Activated T-helper 2 cell treated with anti-CD3 and anti-CD28 coated beads, Interferon-gamma antibody, Interleukin-2, Interleukin-4, amounts not matched to agents 10 μg/mL and 5 μg/mL and 100 μg/mL, durations not matched to agents 14 hours and 24 hours and 36 hours (primary cell): ENCODE measurements at places on chromosomes 1 and 21. TPM values are rescaled to one million over a fixed set of nuclear protein-coding genes. Genes with fewer than 3 reads are reported as not detected.

DNA sequence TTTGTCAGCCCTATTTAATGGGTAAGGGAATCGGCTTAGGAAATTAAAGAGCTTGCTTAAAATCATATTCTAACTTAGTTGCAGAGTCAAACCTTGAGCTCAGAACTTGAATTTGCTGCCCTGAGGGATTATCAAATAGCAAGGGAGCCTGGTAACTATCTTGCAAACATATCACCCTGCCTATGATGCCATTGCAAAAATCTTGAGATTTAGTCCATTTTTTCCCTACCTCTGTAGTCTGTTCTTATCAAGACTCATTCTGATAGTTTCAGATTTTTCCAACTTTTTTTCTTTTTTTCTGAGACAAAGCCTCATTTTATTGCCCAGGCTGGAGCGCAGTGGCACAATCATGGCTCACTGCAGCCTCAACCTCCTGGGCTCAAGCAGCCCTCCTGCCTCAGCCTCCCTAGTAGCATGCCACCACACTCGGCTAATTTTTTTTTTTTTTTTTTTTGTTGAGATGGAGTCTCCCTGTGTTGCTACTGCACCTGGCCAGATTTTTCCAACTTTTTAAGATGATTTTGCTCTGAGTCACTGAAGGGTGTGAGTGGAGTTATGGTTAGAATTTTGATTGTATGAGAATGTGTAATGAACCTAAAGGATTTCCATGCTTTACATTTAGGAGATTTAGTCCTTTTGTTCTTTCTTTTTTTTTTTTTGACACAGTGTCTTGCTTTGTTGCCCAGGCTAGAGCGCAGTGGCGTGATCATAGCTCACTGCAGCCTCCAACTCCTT, 12.2 kb downstream of the SARS1 start:
- peaks cover 10% of the 10 kb centered on the region for H3K4me1 ChIP-seq
- H3K36me3 ChIP-seq = peaks cover 66% of the 10 kb centered on the region
- H3K27ac ChIP-seq = peak overlapping the region; percentile 19

SPOCD1 gene
- total RNA-seq = 0.07 TPM in 1 of 2 replicates, not detected in the other

DNA sequence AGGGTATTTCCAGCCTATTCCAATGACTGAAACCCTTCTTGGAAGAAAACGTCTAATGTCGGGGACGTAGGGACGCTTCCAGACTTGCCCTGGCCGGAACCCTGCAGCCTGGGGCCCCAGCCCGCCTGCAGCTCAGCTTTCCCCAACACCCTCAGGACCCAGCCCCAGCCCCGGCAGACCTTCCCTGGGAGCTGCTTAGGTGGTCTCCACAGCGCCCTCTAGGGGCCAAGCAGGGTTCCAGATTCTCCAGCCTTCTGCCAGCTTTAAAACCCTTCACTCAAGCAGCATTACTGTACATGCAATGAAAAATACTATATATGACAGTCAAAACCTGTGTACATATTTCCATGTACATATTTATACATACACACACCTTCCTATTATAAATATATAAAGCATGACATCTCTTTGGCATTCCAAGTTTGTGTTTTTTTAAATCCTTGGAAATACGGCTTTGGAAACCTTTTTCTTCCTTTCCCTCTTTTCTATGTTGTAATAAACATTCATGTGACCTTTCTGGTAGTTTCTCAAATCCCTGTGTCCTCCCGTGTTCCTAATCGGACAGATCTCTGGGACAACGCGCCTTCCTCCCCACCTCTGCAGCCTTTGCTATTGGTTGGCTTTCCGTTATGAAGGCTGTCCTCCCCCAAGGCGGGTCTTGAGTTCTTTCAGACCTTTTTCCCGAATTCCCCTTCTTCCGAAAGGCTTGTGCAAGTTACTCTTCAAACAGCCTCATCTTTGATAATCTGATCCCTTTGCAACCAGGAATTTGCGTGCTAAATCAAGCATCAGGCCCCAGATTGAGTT, 60.3 kb downstream of the STUM start:
- DNase-seq = peak; percentile 49
- H3K27ac ChIP-seq = no peak overlapping the region

DNA sequence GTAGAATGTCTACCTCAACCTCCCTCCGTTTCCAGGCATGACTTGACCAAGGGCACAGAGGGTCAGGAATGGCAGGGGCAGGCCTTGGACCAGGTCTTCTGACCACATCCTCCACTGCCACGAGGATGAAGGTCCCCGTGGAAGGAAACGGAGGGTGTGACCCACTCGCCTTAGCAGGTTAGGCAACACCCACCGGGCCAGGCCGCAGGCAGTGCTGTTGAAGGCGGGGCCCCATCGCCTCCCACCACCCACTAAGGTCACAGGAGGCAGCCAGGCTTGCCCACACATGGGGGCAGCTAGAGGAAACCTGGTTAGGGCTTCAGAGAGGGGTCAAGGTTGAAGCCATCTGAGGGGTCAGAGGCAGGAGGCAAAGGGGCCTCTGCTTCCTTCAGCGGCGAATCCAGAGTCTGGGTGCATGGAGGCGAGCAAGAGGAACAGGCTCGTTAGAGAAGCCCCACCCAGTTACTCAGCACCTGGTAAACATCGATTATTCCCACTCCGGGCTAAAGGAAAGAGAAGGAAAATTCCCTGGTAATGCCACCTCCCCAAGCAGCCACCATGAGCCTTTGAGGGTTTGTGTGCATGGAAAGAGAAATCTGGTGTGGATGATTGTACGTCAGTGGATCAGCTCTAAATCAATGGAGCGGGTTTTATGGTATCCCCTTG, 37.0 kb downstream of the RIPK4 start:
- H3K4me1 ChIP-seq = no peaks in the 10 kb centered on the region
- DNase-seq = no peak
- peaks cover 34% of the 10 kb centered on the region for H3K27me3 ChIP-seq
- H3K36me3 ChIP-seq = no peaks in the 10 kb centered on the region
- no peak overlapping the region for H3K27ac ChIP-seq
- H3K4me3 ChIP-seq = no peak overlapping the region

NLRP3 gene
- 0.09 and 0.30 TPM in 2 replicates for total RNA-seq

DNA sequence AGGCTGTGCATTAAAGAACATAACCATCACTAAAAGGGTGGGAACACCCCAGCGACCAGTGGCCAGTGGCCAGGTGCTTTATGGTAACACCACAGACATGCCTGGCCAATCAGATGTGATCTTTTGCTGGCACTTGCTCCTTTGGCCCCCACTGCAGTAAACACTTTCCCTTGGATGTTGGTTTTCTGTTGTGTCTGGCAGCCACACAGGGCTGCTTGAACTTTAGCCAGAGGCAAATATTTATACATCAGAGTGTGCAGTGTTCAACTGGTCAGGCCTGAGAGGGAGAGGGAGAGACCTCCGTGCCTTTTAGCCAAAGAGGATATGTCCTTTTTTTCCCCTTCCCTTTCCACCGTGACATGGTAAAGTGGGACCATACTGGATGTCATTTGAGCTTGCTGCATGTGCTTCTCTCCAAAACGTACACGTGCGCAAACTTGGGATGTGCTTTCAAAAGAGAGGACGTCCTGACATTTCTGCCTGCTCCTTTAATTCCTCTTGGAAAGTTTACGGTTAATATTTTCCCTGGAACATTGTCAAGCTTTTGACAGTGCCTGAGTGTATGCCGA, 101.2 kb downstream of the NFIA start:
- no peak overlapping the region for H3K27ac ChIP-seq
- H3K27me3 ChIP-seq = peaks cover 5% of the 10 kb centered on the region
- no peak for DNase-seq
- H3K36me3 ChIP-seq = no peaks in the 10 kb centered on the region
- no peak overlapping the region for H3K4me3 ChIP-seq

- H3K4me1 ChIP-seq = peaks cover 11% of the 10 kb centered on the region
- H3K27me3 ChIP-seq = no peaks in the 10 kb centered on the region
- H3K36me3 ChIP-seq = peaks cover 37% of the 10 kb centered on the region
- no peak for DNase-seq
- H3K27ac ChIP-seq = no peak overlapping the region
- no peak overlapping the region for H3K4me3 ChIP-seq
These were observed 32.9 kb downstream of the KIAA1614 start for GRCh38 chr1:180945551-180945950.

DNA sequence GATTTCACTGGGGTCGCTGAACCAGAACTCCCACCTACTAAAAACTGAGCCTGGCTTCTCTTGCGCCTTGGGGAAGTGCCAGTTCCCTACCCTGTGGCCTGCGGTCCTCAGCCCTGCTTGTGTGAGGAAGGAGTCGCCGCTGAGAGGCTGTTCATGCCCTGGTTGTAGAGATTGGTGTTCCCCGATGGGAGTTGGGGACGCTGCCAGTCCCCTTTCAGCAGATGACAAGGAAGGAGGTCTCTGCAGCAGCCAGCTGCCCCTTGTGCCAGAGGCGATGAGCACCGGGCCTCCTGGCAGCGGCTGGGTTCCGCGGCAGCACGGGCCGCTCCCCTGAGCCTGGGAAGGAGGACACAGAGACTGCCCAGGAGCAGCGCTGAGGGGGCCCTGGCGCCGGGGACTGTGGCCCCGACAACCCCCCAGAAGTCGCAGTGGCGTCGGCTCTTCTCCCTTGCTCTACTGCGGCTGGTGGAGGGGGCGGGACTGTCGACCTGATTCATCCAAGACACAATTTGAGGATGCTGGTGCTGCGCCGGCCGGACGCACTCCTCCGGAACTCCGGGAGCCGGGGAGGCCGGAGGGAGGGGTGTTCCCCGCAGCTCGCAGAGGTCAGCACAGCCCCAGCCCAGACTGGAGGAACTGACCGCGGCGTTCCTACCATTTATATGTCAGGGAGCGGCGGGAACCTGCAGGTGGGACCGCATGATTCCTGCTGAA, 12.0 kb upstream of the ADORA3 start:
- peak overlapping the region; percentile 9 for H3K4me3 ChIP-seq
- H3K36me3 ChIP-seq = no peaks in the 10 kb centered on the region
- peak overlapping the region; percentile 42 for H3K27ac ChIP-seq
- H3K27me3 ChIP-seq = no peaks in the 10 kb centered on the region

DNA sequence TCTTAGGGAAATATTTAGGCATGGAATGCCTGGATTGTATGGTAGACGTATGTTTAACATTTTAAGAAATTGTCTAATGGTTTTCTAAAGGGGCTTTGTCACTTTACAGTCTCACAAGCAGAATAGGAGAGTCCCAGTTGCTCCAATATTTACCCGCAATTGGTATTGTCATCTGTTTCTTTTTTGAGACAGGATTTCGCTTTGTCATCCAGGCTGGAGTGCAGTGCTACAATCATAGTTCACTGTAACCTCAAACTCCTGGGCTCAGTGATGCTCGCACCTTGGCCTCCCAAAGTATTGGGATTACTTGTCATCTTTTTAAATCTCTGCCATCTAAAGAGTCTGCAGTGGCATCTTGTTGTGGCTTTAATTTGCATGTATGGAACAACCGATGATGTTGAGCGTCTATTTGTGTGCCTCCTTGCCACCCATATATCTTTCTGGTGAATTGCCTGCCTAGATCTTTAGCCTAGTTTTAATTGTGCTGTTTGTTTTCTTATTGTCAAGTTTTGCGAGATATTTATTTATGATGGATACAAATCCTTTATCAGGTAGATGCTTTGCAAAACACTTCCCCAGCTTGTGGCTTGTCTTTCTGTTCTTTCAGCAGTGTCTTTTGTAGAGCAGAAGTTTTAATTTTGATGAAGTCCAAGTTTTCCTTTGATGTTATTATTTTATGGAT, 32.0 kb upstream of the EDARADD start:
- no peaks in the 10 kb centered on the region for H3K36me3 ChIP-seq
- no peaks in the 10 kb centered on the region for H3K4me1 ChIP-seq
- H3K27ac ChIP-seq = no peak overlapping the region
- DNase-seq = no peak
- H3K4me3 ChIP-seq = no peak overlapping the region
- peaks cover 13% of the 10 kb centered on the region for H3K27me3 ChIP-seq

GRCh38 chr1:246417152-246417812, 89.8 kb downstream of the SMYD3 start:
- H3K4me3 ChIP-seq = no peak overlapping the region
- no peak overlapping the region for H3K27ac ChIP-seq
- H3K27me3 ChIP-seq = no peaks in the 10 kb centered on the region
- no peak for DNase-seq
- H3K4me1 ChIP-seq = peaks cover 15% of the 10 kb centered on the region

RAB3B gene
- total RNA-seq = 0.07 and 0.09 TPM in 2 replicates

DNA sequence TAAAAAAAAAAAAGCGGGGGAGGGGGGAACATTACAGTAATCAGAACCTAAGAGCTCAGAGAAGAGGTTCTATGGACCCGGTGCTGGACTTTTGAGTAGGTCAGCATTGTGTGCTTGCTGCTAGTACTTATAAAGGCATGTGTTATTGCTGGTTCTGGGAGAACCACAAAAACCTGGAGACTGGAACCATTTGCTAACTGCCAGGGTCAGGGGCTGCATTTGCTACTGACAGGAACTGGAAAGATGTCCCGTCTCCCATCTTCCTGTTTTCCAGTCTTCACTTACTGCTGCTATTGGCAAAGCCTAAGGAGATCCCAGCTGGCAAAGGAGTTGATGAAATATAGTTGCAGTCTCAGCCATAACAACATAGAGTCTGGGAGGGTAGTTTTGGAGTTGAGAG, 4.3 kb downstream of the RNF2 start:
- no peak overlapping the region for H3K4me3 ChIP-seq
- H3K4me1 ChIP-seq = peaks cover 20% of the 10 kb centered on the region
- H3K36me3 ChIP-seq = peaks cover 10% of the 10 kb centered on the region
- H3K27ac ChIP-seq = no peak overlapping the region
- no peak for DNase-seq

- H3K36me3 ChIP-seq = no peaks in the 10 kb centered on the region
- peaks cover 2% of the 10 kb centered on the region for H3K4me1 ChIP-seq
- H3K4me3 ChIP-seq = no peak overlapping the region
- peaks cover 9% of the 10 kb centered on the region for H3K27me3 ChIP-seq
- no peak overlapping the region for H3K27ac ChIP-seq
- no peak for DNase-seq
These were observed 45.5 kb downstream of the LPAR3 start for GRCh38 chr1:84847253-84848250.

SPRR2B gene
- not detected in 2 replicates for total RNA-seq

GRCh38 chr1:76635784-76636183, 231.5 kb upstream of the ST6GALNAC5 start:
- DNase-seq = no peak
- no peak overlapping the region for H3K4me3 ChIP-seq
- no peaks in the 10 kb centered on the region for H3K36me3 ChIP-seq
- no peaks in the 10 kb centered on the region for H3K4me1 ChIP-seq
- H3K27ac ChIP-seq = no peak overlapping the region

GRCh38 chr21:16196001-16196400, 466.2 kb downstream of the USP25 start:
- H3K27ac ChIP-seq = no peak overlapping the region
- no peaks in the 10 kb centered on the region for H3K36me3 ChIP-seq
- DNase-seq = no peak
- peaks cover 8% of the 10 kb centered on the region for H3K4me1 ChIP-seq
- H3K4me3 ChIP-seq = no peak overlapping the region

DNA sequence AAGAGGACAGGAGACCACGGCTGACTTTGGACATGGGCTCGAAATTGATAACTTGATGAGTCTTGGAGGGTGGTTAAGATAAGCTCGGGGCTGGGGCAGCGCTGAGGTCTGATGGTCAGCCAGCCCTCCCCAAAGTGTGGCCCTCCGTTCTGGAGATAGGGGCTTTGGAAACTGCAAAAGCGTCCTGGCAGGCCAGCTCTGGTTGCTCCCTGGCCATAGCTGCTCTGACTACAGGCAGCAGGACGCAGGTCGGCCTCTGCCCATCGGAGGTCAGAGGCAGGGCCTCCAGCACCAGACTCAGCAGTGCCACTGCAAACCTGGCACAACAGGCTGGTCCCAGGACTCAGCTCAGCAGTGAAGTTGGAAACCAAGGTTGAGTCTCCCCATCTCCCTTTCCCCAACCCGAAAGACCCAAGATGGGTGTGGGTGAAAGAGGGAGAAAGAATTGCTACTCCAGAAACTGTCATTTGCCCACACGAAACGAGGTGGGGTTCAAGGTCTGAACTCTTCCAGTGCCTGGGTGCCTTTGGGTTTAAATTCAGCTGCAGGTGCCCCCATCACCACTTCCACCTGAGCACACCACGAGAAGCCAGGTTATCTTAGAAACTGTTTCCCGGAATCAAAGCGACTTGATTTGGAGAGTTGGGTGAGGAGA, 4.8 kb downstream of the SIM2 start:
- H3K4me3 ChIP-seq = no peak overlapping the region
- DNase-seq = no peak
- peaks cover 75% of the 10 kb centered on the region for H3K27me3 ChIP-seq
- no peaks in the 10 kb centered on the region for H3K36me3 ChIP-seq

NCMAP gene
- total RNA-seq = not detected in 2 replicates
